ENCODE measurements at places on chromosomes 13 and 19.

- peak; percentile 100 for DNase-seq
These were observed at the start of the genes BCL2L12 and IRF3 for GRCh38 chr19:49665351-49666119. Gene BCL2L12 (plus strand): TSS chr19:49665933. CDS start chr19:49666693, 760 bp downstream. Gene IRF3 (minus strand): TSS chr19:49665857. CDS start chr19:49664838, 1,019 bp downstream.

- DNase-seq = no peak
These were observed 43.3 kb downstream of the SPATA13 start for GRCh38 chr13:24203811-24204210.

DNA sequence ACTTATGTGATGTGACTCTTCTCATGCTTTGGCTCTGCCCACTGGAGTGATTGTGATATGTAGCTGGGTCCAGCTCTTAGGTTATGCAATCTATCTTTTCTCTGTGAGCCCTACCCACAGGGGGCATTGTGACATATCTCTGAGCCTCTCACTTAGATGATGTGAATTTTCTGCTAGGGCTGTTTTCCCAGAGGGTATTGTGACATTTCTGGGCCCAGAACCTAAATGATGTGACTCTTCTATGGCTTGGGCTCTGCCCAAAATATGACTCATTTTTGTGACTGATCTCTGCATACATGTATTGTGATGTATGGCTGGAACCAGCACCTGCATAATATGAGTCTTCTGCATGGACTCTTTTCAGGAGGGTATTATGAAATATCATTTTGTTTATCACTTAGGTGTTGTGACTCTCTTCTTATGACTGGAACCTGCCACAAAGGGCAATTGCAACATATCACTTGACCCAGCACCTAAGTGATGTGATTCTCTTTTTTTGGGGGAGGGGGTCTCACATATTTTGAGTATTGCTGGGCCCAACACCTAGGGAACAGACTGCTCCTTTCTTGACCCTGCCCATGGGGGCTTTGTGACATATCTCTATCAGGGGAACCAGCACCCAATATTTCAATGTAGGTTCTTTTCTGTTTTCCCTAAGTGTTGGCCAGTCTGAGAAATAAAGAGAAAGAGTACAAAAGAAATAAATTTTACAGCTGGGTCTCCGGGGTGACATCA, 12.1 kb upstream of the ZNF254 start:
- DNase-seq = no peak

- DNase-seq = no peak
These were observed 13.3 kb downstream of the GNA15 start for GRCh38 chr19:3149089-3149488.

GRCh38 chr19:23810496-23810895, 51.8 kb upstream of the ZNF681 start:
- DNase-seq = no peak

GRCh38 chr13:89279374-89279773, 1608.2 kb downstream of the SLITRK5 start:
- no peak for DNase-seq

GRCh38 chr19:47729799-47730520, 15.4 kb upstream of the NOP53 start:
- peak; percentile 57 for DNase-seq

DNA sequence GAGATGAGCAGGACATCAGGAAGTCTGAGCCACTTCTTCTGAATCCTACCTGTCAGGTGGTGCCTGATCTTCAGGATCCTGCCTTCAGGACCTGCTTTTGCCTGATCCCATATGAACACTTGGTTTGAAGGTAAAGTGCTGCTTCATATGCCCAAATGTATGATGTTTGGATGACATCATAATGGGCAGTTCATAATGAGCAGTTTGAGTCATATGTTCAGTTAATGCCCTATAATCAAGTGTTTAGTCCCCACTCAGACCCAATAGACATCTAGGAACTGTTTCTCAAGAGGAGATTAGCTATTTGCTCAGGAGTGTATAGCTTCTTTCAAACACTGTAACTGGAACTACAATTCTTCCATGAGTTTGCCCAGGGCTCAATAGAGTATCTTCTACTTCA, 58.8 kb downstream of the POLR1D start:
- DNase-seq = no peak

- DNase-seq = no peak
These were observed 4.4 kb downstream of the TRIR start for GRCh38 chr19:12730064-12730463.

DNA sequence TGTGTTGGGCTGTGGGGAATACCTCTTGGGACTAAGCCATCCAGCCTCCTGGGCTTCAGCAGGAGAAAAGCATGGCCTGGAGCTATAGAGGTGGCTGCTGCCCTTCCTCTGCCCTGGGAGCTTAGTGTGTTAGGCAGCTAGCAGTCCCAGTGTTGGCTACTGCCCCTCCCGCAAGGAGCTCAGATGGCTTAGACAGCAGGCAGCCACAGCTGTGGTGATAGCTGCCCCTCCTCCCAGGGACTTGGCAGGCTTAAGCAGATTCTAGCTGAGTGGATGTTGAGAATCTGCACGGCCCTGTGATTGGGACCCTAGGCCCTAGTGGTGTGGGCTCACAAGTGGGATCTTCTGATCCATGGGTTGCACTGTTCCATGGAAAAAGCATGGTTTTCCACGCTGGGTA, 264.5 kb downstream of the TDRD3 start:
- no peak for DNase-seq

DNA sequence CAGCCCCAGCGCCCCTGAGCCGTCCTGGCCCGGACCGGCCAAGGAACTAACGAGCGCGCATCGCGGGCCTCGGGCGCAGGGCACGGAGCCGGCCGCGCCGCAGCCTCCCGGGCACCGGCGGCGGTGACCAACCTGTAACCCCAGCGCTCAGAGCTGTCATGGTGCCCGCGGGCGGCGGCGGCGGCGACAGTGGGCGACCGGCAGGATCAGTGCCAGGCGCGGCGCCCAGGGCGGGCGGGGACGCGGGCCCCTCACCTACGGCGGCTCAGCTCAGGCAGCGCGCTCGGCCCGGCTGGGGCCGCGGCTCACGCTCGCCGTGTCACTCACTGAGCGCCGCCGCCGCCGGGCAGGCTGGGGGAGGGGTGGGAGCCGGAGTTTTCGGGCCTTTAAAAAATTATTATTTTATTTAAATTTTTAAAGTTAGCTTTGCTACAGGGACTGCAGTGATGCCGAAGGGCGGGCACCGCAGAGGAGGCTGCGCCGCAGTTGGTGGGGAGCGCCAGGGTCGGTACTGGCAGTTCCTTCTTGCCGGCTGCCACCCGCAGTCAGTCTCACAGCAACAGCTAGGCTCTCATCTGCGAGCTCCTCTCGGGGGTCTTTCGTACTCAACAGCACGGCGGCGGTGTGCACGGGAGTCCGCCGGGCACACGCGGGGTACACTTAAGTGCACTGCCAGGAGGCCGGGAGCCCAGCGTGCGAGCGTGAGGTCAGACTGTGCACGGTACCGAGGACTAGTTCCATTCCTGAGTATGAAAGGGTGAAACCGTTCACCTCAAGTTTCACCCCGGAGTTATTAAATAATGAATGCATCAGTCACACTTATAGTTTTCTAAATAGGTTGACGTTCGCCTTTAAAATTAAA, at the start of gene NALCN:
Gene NALCN (minus strand): TSS at position 328 of the 862 bp plus-strand sequence. CDS start 17,382 bp downstream, outside the sequence.
- DNase-seq = no peak

GRCh38 chr19:11092181-11092538, 2.9 kb downstream of the LDLR start:
- peak; percentile 54 for DNase-seq

DNA sequence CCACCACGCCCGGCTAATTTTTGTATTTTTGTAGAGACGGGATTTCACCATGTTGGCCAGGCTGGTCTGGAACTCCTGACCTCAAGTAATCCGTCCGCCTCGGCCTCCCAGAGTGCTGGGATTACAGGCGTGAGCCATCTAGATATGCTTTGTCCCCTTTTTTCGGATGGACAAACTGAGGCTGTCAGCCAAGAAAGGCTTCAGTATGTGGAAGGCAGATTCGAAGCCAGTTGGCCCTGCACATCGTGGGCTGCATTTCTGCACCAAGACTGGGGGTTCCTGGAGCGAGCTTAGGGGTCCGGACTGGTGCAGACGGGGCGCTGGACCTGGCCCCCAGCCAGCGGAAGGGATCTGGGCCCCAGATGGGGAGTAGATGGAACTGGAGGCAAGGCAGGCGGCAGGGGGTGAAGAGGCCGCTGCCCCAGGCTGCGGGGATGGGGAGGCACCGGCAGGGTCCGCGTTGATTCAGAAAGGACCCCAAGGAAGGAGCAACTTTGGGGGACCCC, 9.7 kb upstream of the JUND start:
- DNase-seq = no peak

DNA sequence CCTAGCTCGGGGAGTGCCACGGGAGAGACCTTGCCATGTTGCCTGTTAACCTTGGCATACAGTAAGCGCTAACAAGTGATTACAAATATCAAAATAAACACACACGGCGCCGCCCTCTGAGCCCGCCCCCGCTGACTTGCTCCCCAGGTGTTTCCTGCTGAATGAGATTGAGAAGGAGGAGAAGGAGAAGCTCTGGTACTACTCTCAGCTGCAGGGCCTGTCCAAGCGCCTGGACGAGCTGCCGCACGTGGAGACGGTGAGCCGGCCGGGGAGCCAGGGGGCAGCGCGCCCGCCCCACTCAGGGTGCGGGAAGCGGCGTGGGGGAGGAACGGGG, 5.0 kb downstream of the APC2 start:
- DNase-seq = no peak

- no peak for DNase-seq
These were observed 954.7 kb downstream of the PCDH9 start for GRCh38 chr13:66275416-66275815.

DNA sequence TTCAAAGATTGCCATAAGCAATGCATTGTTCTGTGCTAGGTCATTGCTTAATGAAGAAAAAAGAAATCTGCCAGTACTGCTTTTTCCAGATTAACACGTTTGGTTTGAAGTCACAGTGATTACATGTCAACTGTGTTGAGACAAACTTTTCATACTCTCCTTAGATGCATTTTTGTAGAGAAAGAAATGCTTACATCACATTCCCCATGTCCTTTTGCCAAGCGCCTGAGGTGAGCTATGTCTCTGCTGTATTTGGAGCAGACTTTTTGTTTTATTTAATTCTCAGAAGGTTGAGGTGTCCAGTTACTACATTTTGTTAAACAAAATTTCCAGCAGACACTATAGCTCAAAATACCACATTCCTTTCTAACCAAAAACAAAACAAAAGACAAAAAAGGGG, 16.2 kb downstream of the LACC1 start:
- no peak for DNase-seq
